Activated CD4-positive, alpha-beta T cell treated with anti-CD3 and anti-CD28 coated beads for 24 hours (primary cell): ENCODE measurements at places on chromosomes 7 and 10.

DNA sequence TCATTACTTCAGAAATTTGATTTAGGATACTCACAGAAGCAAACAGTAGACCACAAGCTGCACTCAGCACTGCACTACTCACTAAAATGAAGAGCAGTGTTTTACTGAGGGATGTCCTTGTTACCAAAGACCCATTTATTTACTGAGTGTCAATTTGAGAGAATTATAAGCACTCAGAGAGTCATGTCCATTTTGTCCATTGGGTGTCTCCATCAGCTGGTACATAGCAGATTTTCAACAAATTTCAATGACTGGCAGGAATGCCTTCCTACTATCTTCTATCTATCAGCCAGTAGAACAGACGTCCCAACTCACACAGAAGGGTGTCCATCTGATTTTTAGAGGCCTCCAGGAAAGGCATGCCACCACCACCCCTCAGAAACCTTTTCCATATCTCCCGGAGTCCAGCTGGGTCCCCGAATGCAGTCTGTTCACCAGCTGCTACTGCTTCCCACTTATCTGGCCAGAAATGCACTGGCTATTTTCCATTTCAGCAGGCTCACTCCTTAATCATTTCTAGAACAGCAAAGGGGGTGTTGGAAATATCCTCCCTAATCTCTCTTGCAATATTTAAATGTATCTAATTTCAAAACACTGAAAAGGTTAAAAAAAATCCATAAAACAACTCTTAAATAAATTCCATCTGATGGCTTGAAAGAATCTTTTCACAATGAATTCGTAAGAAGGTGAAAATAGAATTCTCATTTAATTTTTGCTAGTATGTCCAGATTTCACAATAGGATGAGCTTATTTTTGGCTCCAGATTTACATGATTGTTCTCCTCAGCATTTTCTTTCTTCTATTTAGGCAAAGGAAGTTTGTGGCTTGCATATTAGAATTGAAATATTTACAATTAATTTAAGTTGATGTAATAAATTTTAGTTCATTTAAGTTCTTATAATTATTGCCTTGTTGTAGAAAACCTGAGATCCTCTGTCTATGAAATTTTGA lies 1164.0 kb upstream of the CELF2 start:
- DNase-seq: no peak

GRCh38 chr10:71745664-71746250 lies 26.2 kb upstream of the C10orf105 start:
- DNase-seq: no peak

DNA sequence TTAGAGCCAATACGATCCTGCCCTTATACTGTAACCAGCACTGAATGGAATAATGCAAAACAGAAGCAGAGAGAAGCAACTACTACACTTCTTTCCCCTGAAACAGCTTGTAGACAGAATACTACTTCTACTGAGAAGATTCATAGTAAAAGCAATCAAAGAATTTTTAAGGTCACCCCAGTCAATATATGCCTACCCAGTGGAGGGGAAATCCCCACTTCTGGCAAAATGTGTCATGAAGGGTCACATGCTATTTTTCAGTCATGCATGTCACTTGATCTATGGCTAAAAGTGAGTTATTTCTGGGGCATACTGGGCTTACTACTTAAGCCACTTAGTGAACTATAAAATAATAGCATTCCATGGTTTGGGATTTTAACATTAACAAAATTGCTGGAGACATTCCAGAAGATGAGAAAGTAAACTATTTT lies 25.6 kb downstream of the IRF5 start:
- no peak for DNase-seq

- DNase-seq: no peak
These were observed 38.1 kb upstream of the SEPTIN7 start for GRCh38 chr7:35762781-35763180.

- DNase-seq: no peak
These were observed 101.2 kb upstream of the ZNF746 start for GRCh38 chr7:149598721-149599308.

DNA sequence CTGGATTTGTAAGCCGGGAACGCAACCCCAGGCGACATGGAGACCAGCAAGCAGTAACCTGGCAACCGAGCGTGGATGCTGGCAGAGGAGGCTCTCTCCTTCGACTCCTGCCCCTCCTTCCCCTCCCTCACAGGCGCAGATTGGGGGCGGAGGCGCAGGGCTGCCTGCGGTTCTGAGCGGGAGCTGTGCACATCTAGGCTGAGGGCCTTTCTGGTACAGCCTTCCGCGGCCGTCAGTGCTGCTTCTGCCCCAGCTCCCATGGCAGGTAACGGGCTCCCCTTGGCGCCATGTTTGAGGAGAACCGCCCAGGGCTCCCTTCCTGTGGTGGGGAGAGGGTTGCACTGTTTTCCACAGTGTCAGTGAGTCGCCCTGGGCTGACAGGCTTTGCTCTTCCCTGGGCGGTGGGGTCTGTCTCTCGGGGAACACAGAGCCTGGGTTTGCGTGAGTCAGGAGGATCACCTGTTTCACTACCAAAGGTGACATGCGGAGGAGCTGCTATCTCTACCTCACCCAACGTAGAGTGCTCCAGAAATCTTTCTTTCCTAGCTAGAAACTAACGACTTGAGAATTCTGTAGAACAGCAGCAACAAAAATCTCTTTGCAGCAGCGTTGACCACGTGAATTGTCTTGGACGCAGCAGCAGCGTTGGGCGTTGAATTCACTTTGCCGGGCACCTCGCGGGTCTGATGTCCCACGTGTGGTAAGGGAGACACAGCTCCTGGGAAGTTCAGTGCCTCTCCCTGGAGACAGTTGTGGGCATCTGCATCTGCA lies 154.8 kb upstream of the COBL start:
- DNase-seq: no peak

- no peak for DNase-seq
These were observed 38.6 kb downstream of the ZNRF2 start for GRCh38 chr7:30323006-30323355.

DNA sequence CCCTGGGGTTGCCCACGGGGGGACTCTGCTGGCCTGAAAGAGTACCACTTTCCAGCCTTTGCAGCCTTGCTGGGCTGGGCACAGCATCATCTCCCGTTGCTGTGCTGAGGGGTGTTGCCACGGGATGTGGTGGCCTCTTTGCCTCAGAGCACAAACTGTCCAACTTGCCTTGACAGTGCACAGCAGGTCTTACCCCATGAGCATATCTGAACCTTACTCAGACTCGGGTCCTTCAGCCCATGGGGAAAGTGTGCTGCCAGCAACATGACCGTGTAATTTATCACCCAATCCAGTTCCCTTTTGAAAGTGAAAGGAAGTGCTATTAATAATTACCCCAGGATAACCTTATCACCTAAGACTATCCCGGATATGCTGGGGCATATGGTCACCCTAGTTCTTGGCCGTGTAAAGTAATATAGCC lies 46.8 kb downstream of the TBXAS1 start:
- DNase-seq: no peak

GRCh38 chr10:116304923-116305322 lies 19.3 kb upstream of the CCDC172 start:
- no peak for DNase-seq

- DNase-seq: no peak
These were observed 67.2 kb upstream of the AUTS2 start for GRCh38 chr7:69531050-69531449.

GRCh38 chr7:117146511-117146910 lies 176.3 kb downstream of the WNT2 start:
- no peak for DNase-seq

DNA sequence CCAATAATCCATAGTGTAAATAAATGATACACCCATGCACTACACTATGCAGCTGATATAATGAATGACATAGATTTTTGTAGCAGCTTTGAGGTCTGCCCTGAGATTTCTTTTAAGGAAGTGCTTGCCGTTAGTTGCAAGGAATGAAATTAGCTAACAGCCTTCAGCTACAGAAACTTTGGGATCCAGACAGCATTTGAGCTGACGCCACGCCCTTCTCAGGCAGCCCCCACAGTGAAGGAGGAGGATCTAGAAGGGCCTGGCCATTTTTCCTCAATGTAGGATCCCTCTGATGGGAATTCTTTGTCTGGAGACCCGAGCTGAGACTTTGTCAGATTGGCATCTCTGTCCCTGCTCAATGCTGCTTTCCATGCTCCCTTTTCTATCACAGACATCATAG lies 6.1 kb upstream of the PDK4 start:
- no peak for DNase-seq

GRCh38 chr10:11293332-11293731 lies 275.7 kb downstream of the CELF2 start:
- DNase-seq: no peak

DNA sequence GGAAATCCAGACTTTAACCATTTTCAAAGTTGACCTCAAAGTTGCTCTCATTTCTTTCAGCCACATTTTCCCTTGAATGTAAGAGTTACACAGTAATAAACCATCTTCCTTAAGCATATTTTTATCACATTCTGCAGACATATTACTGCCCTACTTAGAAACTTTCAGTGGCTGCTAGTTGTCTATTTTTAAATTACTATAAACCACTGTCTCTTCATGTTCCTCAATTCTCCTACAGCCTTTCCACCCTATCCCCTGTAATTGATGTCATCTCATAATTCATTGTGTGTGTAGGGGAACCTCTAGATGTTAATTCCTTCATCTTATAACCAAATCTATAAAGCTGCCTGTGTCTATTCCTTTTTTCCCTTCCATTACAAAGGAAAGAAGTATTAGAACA lies 78.1 kb upstream of the STRIP2 start:
- no peak for DNase-seq

DNA sequence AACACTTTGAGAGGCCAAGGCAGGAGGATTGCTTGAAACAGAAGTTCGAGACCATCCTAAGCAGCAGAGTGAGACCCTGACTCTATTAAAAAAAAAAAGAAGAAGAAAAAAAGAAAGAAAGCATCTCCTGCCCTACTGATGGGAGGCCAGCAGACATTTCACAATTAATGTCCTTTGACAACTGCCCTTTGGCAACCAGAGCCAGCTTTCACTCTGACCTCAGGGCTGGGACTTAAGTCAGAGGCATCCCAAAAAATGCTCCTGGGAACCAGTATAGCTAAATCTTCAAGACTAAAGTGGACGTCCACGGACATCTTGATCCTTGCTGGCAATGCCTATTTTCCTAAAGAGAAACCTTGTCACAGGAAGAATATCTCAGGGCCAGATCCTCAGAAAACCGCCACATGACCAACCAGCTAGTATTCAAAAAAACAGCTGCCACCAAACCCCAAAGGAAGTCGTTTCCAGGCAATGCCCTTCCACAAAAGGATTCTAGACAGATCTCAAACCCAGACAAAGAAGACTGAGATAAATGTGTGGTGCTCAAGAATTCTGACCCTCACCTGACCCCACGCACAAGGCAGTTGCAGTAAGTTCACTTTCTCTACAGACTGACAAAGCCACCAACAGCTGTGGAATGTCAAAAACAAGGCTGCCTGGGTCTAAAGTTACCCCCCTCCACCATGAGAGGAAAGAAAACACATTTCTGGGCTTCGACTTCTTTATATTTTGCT lies 18.4 kb downstream of the GFRA1 start:
- no peak for DNase-seq

GRCh38 chr10:716821-717220 lies 27.4 kb upstream of the DIP2C start:
- DNase-seq: no peak
